ENCODE measurements at places on chromosomes 6 and 20.
A peak's percentile ranks its signal among the peaks of the same experiment; 100 is the strongest.

GRCh38 chr6:81531869-81532561 is 220.5 kb downstream of the TENT5A start:
- DNase-seq = no peak

DNA sequence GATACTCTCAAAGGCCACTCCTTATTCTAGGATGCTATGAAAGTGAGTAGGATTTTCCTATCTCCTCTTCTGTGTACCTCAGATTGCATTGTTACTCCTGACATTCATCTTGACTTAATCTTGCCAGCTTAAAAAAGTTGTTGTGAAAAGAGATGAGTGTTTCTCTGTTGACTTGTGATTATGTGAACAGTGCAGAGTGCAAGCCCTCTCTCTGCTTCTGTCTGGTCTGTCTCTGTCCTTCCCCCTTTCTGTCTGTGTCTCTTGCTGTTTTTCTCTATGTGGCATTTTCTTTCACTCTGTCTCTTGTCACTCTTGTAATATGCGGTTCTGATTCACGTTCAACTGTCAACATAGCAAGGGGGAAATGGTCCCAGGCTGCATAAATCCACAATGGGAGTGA is 306.6 kb downstream of the FARS2 start:
- DNase-seq = no peak

DNA sequence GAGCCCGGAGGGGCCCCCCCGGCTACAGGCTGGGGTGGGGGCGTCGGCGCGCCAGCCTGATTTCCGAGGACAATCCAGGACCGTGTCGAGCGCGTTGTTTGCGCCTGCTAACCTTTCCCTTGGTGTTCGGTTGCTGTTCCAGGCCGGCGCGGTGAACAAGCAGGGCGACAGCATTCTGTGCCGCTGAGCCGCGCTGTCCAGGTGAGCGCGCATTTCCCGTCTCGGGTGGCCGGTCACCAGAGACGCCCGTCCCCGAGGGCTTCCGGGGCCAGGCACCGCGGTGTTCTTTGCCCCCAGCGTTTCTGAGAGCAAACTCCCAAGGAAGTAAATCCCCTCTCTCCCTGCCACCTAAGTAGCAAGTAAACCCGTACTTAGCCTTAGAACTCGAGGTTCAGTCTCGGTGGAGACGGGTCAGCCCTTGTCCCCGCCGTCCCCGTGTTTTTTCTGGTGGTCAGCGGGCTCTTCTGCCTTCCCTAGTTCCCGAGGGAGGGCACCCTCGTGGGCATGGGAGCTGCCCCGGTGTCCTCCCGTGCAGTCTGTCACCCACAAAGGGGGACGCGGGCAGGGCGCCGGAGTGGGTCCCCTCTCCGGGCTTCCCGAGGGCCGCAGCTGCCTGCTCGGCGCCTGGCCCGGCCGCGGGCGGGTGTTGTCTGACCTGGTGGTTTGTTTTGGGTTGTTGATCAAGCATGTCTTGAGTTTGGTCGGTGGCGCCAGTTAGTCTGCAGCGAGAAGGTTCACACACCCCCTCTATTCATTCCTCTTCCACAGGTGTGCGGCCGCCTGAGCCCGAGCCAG is 1.5 kb downstream of the ID4 start:
- DNase-seq = no peak

- no peak for DNase-seq
Observed at GRCh38 chr6:106363401-106364138, 3.1 kb downstream of the CRYBG1 start.

- DNase-seq = no peak
Observed at GRCh38 chr6:3749067-3749841, 2.3 kb downstream of the PXDC1 start.

DNA sequence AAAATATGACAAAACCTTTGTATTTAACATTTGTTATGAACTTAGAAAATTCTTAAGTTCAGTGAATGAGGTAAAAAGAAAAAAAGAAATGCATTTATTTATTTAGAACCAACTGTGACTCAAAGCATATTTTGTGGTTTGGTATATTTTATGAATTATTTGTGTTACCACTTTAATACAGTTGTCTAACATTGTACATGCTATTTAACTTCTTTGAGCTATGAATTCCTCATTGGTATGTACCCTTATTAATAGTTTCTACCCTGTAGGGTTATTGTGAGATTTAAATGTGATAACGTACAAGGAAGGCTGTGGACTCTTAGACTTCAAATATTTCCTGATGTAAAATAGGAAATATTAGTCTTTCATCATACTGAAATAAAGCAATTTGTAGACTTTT is 162.6 kb downstream of the MMUT start:
- no peak for DNase-seq

DNA sequence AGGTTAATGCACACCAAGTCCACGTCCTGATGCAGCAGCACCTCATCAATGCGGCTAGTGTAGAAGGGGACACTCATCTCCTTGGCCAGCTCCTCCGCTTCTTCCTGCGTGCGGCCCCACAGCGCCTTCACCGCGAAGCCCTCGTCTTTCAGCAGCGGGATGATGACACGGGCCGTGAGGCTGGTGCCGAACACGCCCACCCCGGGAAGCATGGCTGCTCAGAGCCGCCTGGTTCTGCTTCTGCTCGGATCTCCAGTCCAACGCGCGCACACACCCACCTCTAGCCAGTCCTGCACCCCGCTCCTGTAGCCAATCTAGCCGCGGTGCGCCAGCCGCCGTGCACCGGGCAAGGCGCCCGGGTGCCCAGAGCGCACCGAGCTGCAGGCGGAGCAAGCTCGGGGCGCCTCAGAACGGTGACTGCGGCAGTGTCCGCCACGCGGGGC is 700 bp downstream of the GFOD1 start:
- peak; percentile 40 for DNase-seq

DNA sequence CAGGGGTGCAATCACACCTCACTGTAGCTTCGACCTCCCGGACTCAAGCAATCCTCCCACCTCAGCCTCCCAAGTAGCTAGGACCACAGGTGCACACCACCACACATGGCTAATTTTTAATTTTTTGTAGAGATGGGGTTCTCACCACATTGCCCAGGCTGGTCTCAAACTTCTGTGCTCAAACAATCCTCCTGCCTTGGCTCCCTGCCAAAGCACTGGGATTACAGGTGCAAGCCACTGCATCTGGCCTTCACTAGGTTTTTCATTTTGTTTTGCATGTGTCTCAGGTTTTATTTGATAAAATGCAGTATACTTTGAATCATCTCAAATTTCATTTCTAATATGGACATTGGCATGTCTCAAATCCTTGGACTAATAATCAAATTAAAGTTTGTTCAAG is 98.7 kb downstream of the SLC16A10 start:
- DNase-seq = no peak

- DNase-seq = peak; percentile 85
Observed at GRCh38 chr6:84764332-84765049, at the start of gene TBX18. TBX18 (minus strand) TSS chr6:84764598; CDS start chr6:84764181, 417 bp downstream.

DNA sequence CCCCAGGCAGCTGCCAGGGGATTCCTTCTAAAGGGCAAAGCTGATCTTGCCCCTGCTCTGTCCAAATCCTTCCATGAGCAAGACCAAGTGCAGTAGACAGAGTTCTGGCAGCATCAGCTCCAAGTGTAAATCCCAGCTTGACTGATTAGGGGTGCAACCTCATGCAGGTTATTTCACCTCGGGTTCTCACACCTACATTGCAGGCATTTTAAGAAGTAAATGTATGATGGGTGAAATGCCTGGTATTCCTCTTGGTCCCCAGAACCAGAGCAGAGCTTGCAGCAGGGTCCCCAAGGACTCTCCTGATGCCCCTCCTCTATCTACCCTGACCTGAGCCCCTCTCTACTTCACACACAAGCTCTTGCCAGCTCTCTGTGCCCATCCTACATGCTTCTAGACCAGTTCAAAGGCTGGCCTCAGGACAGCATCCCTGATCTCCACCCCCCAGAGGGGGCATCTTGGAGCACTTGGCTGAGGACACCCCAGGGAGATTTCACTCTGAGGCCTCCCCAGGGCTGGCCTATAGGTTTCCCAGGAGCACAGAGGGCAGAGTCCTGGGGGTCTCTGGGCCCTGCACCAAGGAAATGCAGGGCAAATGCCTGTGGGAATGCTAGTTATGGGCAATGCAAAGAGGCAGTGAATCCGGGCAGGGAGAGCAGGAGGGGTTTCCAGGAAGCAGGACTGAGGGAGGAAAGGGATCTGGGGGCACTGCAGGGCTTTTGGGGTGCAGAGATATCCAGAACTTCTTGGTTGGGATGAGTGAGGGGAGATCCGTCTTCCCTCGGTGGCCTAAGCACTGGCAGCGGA is 1.0 kb downstream of the LZTS3 start:
- DNase-seq = no peak

GRCh38 chr6:139587469-139587868 is 213.0 kb upstream of the CITED2 start:
- peak; percentile 14 for DNase-seq

GRCh38 chr20:53208110-53208832 is 236.1 kb downstream of the TSHZ2 start:
- DNase-seq = no peak

DNA sequence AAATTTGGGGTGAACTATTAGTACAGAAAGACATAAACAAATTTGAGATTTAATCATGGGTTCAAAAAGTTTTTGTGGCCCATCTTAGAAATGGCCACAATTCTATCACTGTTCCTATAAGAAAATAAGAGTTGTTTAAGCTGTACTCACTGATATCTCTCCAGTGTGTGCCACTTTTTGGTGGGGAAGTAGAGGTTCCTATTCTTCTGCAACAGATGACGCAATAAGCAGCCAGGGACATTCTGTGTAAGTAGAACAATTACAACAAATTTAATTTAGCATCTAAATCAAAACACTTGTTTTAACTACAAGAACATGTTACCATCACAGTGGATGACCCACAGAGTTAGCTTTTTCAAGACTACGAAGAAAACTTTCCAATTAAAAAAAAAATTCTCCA is 9.9 kb downstream of the SERAC1 start:
- DNase-seq = no peak

- DNase-seq = no peak
Observed at GRCh38 chr6:52820198-52820597, 16.6 kb upstream of the GSTA1 start.

DNA sequence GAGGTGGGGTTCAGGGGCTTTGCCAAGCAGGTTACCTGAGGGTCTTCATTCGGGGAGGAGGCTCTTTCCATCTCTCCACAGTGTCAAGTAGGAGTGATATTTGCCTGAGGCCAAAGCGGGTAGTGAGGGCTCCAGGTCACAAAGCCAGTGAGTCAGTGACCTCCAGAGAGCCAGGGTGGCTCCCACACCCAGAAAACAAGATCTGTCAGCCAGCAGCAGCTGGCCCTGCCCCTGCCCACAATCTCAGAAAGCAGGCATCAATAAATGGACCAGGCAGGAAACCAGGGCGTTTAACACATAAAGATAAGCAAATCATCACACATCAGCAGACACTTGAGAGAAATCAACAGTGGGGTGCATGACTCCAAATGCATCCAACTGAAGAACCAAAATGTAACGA is 250.8 kb downstream of the CDH26 start:
- DNase-seq = no peak

DNA sequence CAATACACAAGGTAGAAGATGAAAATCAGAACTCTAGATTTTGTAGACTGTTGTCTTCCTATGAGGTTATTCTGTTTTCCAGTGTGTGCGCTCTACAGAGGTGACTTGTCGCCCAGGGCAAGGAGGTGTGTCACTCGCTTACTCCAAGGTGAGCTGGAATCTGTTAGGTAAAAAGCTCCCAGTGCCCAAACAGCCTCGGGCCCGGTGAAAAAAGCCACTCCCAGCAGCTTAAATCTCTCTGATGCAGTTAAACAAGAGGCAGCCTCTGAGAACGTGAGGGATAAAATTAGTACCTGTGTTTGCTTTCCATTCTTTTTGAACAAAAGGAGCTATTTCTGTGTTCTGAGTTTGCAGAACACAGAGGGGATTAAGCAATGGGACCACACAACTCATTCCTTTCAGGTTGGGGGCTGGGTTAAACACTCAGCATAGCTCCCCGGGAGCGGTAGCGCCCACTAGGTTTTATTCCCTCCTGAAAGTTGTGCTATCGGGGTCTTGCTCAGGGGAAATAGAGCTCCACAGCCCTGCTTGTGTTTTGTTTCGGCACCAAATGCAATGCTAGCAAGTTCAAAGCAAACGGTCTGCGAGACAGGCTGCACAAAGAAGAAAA is 181.2 kb downstream of the FOXA2 start:
- DNase-seq = no peak

- DNase-seq = no peak
Observed at GRCh38 chr6:42936398-42936797, 7.1 kb downstream of the CNPY3 start.

- peak; percentile 89 for DNase-seq
Observed at GRCh38 chr20:49906101-49906604, 9.2 kb downstream of the SPATA2 start.

DNA sequence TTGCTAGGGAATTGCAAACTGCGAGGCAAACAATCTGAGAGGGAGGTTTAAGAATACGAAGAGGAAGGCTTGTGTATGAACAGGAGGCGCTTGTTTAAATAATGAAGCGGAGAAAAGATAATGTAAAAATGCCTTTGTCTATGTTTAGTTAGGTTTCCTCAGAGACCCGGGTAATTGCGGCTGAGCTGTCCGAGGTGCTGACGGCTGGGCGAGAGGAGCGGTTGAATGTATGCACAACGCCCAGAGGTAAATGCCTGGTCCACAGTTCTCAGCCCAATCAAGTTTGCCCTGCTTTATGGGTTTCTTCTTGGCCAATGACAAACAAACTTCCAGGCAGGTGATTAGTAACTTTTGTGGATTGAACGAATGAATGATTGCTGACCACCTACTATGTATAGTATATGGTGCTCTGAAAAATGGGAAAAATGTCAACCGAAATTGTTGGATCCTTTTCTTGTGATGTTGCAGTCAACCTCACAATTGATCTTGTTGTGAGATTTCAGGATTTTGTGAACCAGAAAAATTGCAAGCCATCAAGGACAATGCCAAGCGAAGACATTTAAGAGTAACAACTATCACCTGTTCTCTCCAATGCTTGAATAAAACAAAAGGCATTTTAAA is 38.3 kb upstream of the SLC32A1 start:
- DNase-seq = peak; percentile 63

- DNase-seq = no peak
Observed at GRCh38 chr20:4227085-4227821, 211.9 kb upstream of the RNF24 start.

DNA sequence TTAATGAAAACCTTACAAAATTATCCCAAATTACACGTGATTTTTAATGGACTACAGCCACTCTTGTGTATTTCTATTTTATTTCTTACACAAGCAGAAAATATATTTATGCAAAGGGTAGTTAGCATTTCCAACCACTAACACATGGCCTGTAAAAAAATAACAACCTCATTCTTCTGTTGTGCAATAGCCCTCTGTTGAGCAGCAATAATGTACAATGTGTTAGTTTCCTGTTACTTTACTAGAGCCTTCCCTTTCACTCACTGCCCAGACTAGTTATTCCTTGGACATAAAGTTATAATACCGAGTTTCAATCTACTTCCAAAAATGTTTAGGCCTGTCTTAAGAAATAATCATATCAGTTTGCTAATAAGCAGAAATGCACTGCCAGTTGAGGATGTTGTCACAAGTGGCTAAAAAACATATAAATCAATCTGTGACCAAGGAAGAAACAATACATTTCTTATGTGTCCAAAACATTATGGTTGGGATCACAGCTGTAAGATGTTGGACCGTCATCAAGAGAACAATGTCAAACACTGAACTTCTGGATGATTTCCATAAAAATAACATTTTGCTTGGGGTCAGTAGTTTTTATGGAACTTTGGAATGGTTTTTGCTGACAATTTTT is 73.6 kb upstream of the RNF146 start:
- no peak for DNase-seq
